Stimulated activated CD8-positive, alpha-beta memory T cell treated with anti-CD3 and anti-CD28 coated beads, Interleukin-7, amount 100 ng/mL, for 1 hour (primary cell): ENCODE measurements at places on chromosomes 5 and 9.
A peak's percentile ranks its signal among the peaks of the same experiment; 100 is the strongest.

- no peak for DNase-seq
Observed at GRCh38 chr5:106047341-106047740, 1623.4 kb downstream of the EFNA5 start.

DNA sequence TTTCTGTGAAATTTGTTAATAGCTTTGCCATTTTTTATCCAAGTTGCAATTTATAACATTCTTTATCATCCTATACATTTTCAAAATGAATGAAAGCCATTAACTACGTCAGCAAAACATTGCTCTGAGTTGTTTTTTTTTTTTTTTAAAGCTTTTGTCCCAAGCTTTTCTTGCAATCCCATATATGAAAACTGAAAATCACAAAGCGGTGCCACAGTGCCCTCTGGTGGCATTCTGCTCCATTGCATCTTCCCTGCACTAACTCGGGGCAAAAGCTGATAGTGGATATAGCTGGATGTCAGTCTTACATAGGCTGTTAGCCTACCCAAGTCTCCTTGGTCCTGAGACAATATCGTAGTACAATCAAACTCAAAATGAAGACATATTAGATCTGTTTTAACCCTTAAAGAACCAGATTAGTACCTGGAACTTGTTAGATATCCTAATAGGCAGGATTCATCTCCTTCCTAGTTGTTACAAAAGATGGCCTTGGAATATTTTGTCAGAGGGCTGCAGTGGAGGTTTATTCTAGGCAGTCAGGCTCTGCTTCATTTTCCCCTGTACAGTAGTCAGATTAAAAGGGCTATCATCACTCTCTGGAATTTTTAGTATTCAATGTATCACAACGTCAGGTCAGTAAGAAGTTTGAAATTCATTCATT, 669.9 kb downstream of the PTPRD start:
- peak; percentile 2 for DNase-seq

DNA sequence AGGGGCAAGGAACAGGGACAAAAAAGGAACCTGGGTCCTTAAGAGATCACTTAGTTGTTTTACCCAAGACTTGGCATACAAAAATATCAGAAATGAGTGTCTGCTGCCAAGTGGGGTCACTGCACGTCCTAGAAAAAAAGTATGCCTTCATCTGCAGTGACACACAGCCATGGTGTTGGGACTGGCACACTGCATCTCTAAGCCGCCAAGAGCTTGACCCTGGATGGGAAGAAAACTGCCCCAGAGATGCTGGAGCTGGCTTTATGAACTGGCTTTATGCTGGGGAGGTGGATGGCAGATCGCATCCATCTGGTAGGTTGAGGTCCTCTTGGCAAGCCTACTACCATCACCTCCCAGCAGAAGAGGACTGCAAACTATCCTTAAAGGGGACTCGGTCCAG, 51.7 kb downstream of the IRF1 start:
- DNase-seq, result no peak

DNA sequence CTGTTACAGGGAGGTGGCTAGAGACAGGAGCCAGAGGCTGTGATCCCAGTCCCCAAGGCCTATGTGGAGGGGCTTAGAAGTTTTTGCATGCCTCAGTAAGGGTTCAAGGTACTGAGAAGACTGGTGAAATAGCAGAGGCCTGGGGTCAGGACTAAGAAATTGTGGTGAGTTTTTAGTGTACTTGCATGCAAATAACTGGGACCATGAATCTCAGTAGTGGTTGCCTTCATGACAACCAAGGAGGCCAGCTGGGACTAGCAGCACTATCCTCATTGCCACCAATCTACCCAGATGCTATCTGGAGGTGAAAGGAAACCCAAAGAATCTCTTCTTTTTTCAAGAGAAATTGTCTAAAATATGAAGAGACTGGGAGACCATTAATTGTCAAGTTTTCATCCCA, 395.1 kb downstream of the CETN3 start:
- DNase-seq, result no peak

- DNase-seq, result no peak
Observed at GRCh38 chr5:38422622-38423021, 133.8 kb downstream of the LIFR start.

DNA sequence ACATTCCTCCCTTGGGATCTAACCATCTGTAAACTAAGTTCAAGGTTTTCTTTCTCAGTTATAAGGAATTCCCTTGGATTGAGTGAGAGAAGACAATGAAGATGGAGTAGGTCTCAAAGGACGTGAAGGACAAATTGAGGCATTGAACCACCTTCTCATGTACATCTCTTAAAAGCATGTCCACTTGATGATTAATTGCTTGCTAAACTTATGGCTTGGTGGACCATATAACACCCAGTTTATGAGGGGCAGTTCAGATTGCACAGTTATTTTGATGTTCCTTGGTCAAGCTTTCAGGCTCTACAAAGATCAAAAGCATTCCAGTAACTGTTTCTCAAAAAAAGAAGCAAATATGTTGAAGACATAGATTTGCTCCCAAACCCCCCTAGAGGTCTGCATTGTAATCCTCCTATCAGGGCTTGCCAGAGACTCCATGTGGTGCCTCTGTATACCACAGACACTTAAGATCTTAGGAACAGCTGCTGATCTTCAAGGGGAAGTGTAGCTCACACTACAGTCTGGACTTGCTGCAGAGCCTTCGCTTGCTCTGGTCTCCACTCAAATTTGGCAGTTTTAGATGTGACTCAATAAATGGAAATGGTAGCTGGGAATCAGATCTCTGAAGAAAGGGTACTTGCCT, 56.9 kb upstream of the ALDH1A1 start:
- DNase-seq, result no peak

DNA sequence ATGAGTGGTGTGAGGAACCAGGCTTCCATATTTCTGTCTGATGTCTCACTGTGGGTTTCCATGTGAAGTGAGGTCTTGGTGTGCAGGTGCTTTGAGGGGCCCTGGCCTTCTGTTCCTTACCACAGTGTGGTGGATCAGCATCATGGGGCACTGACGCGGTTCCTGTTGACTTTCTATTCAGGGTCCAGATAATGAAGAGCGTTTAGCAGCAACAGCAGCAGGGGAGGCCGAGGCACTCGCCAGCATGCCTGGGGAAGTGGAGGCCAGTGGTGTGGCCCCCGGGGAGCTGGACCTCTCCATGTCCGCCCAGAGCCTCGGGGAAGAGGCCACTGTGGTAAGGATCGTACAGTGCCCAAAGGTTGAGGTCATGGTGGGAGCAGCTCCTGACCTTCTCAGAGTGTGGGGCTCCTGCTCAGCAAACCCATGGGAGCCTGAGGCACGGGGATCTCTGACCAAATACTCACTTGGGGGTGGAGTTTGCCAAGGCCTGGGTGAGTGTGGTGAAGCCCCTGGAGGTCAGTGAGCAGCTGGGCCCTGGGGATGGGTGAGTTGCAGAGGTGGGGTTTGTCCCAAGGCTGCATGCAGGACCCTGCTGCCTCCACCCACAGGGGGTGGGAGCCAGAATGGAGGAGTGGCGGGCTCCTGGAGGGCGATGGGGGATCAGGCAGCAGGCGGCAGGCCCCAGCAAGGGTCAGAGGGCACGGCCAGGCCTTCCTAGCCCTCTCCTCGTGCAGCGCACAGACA, 61.2 kb downstream of the COL15A1 start:
- no peak for DNase-seq

- DNase-seq, result no peak
Observed at GRCh38 chr5:40585537-40586267, 94.0 kb upstream of the PTGER4 start.

DNA sequence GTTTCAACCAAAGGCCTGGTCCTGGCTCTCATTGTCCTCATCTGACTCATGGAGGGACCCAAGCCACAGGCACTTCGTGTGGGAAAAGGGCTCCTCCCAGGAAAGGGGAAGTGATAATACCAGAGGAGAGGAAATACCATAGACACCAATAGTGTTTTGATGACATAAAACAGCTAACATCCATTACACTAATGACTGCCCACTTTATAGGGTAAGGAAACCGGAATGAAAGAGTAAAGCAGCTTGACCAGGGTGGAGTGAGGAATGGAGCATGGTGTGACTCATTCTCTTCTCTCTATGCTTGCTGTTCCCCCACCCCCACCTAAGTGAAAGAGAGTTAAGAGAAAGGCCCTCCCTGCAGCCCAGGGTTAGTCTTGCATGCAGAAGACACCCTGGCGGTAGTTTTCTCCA, 67.4 kb upstream of the HRH2 start:
- DNase-seq, result no peak

DNA sequence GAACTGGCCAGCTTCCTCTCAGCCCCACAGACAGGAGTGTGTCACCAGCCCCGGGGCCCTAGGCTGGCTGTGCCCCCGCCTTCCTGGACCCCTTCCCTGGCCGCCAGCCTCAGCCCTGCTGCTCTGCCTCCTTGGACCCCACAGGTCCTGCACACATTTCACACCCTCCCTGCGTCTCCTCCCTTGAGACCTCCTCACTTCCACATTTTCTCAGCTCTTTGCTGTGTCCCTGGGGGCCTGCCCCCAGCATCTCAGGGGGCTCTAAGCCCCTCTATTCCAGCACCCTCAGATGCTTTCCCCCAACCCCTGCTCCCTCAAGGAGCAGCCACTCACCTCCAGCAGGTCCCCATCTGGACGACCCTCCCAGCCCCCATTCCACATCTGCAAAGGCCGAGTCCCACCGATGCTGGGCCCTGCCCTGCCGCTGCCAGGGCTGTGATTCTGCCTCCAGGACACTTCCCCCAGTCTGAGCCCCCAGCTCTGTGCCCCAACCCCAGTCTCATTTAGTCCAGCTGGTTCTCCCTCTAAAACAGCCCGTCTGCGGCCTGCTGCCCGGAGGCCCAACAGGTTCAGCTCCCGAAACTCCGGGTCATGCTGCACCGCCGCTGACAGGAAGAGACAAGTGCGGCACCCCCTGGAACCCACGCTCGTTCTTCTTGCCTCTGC, 4.2 kb downstream of the SLC34A3 start:
- DNase-seq, result no peak

GRCh38 chr9:389758-390157, 175.1 kb downstream of the DOCK8 start:
- no peak for DNase-seq

GRCh38 chr5:171272996-171273970, 35.8 kb upstream of the TLX3 start:
- no peak for DNase-seq
